ENCODE measurements at places on chromosomes 16 and 17.
A peak's percentile ranks its signal among the peaks of the same experiment; 100 is the strongest.

- no peak for DNase-seq
Measured at GRCh38 chr17:74234486-74234885, 21.1 kb downstream of the TTYH2 start.

DNA sequence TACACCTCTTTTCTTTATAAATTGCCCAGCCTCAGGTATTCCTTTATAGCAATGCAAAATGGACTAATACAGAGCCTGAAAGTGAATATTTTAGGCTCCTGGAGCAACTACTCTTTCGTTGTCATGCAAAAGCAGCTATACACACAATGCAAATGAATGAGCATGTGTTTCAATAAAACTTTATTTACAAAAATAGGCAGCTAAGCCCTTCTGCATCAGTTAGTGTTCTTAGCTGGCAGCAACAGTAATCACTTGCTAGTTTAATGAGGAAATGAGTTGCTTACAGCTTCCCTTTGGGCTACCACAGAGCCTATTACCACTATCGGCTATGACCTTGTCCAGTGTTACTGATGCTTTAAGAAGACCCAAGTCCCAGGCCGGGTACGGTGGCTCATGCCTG, 402.9 kb downstream of the XYLT1 start:
- DNase-seq: no peak

DNA sequence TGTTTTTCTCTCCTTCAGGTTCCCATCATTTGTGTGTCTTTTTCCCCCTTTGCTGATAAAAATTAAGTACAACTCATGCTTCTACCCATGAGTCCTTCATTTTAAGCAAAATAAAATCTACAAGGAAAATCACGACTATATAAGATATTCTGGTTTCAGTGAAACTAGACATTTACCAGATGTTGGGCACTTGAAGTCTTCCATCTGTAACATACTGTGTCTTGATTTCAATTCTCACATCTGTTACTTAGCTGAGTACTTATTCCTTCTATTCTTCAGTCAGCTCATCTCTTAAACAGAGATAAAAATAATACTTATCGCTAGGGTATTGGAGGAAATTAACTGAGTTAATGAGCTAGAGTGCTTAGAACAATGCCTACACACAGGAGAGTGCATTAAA, 893.0 kb upstream of the SOX9 start:
- no peak for DNase-seq

DNA sequence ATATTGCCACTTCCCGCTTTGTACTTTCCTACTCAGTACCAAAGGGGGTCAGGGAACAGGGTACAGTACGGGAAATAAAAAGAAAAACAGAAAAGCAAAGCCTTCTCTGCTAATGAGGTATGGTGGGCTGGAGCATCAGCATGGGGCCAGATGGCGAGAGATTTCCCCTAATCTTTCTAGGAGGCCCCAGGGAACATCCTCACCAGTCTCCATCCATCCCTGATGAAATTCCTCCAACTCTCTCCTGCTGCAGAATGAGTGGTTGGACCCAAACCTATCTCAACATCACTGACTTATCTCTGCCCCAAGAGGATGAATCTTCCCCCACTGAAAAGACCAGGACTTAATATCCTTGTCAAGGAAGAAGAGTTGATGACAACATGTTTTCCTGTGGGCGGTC, 185.6 kb downstream of the C16orf78 start:
- DNase-seq: no peak

DNA sequence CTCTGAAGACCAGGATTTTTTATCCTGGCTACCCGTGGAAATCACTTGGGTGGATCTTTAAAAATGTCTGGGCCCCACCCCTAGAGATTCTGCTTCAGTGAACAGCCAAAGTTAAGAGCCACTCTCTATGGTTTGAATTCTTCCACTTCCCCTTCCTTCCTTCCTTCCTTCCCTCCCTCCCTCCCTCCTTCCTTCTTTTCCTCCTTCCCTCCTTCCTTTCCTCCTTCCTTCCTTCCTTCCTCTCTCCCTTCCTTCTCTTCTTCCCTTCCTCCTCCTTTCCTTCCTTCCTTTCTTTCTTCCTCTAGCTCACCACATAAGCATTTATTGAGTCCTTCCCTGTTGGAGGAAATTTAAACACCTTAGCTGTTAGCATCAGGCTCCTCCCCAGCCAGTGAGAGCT, 203.6 kb downstream of the KATNIP start:
- DNase-seq: no peak

DNA sequence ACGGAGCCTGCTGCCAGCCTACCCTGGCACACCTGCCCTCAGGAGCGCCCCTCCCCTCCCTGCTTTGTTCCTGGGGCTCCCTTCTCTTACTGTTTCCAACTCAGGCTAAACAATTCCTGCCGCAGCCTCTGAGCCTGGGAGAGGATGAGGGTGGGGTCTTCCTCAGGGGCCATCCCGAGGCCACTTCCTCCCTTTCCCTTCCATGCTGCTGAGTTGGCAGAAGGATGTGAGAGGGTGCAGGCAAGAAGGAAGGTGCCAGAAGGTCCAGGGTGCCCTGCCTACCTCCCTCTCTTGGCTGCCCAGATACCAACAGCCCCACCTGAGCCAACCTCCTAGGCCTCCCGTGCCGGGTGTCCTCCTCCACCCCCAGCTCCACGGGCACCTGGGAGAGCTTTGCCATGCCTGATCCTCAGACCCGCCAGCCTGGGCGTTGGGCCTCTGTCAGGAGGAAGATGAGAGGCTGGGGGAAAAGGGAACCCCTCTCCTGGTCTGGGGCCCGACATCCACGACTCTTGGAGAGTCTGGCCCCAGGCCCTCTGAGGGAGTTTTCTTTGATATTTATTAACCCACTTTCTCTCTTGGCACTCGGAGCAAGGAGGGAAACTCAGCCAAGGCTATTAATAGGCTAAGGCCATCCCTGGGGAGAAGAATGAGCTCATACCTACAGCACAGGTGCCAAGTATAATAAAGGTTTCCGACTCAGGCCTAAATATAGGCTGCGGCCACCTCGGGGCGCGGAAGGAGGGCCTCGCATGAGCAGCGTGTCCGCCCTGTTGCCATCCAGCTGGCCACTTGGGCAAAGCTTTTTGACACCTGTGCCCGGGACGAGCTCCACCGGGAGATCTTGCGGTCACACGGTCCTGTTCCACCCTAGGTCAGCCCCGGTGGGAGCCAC, 232.0 kb downstream of the ENGASE start:
- no peak for DNase-seq

GRCh38 chr16:30914830-30915229, 8.5 kb upstream of the FBXL19 start:
- DNase-seq: no peak

GRCh38 chr17:44557651-44558285, 484 bp downstream of the FZD2 start:
- DNase-seq: no peak

DNA sequence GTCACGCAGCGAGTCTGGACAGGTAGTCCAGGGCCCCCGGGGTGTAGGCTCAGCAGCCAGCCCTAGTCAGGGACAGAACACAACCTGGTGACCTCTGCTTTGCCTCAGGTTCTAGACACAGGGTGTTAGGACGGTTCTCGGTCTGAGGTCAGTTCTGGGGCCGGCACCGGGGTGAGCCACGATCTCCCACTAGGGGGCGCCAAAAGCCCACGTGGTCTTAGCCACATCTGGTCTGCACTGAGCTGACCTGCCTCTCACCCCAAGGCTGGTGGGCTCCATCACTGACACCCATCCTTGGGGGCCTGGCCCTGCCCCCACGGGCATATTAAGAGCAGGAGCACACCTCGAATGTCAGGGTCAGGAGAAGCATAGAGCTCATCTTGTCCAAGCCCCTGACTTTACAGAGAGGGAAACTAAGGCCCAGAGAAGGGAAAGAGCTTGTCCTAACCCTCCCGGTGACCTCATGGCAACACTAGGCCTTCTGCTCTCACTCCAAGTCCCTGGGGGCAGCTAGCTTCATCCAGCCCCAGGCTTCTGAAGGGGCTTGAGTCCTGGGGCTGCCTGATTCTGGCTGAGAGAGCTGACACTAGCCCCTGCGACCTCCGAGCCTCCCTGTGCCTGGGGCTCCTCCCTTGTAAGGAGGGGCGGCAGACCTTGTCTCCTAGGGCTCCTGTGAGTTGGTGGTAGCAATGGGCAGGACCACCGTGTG, 9.0 kb downstream of the SLC5A10 start:
- peak; percentile 77 for DNase-seq

GRCh38 chr17:59327981-59328290, 3.5 kb upstream of the YPEL2 start:
- peak; percentile 51 for DNase-seq
